ENCODE measurements at places on chromosomes 2 and 18. TPM values are rescaled to one million over a fixed set of nuclear protein-coding genes. Genes with fewer than 3 reads are reported as not detected.

The CDK5R2 gene
- total RNA-seq = not detected

The DYNC1I2 gene
- total RNA-seq = 47.3 TPM

The ASPRV1 gene
- total RNA-seq = 0.61 TPM

The DYSF gene
- total RNA-seq = 5.8 TPM

The PRKAG3 gene
- total RNA-seq = not detected

The CYP27C1 gene
- total RNA-seq = 0.08 TPM

The ATP6V1B1 gene
- total RNA-seq = not detected

The MAP3K19 gene
- not detected for total RNA-seq

The LBX2 gene
- total RNA-seq = 0.51 TPM

The IGFBP5 gene
- not detected for total RNA-seq

The PROM2 gene
- total RNA-seq = 0.48 TPM

The ST6GAL2 gene
- total RNA-seq = not detected

The LBH gene
- 123 TPM for total RNA-seq

The BIN1 gene
- total RNA-seq = 82.9 TPM

Data from activated CD8-positive, alpha-beta memory T cell treated with anti-CD3 and anti-CD28 coated beads for 36 hours (primary cell).